ENCODE measurements at places on chromosomes 11 and 22.
A peak's percentile ranks its signal among the peaks of the same experiment; 100 is the strongest.

GRCh38 chr11:87007963-87008362, 29.8 kb upstream of the TMEM135 start:
- no peak for DNase-seq

DNA sequence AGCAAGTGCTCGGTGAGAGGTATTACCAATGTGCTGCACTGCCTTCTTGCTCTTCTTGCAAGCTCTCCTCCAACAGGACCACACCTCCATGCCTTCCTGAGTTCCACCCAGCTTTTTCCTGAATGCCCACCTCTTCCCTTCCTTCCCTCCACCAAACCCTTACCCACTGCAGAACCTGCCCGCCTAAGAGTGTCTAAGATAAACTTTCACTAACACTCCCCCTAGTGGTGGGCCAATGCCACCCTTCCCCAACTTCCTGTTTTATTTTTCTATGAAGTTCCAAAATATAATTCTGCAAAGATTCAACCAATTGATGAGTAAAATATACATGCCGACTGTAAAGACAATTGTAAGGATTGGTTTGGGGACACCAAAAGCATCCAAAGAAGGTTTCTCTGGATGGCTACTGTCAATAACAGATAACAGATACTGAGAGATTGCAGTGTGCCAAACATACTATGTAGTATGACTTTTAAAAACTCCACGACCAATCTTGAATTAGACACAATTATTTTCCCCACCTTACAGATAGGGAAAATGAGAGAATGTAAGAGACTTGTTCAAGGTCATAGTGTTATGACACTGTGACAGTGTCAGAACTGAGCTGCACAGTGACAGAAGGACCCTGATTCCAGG, 38.6 kb upstream of the BMAL1 start:
- peak; percentile 34 for DNase-seq

GRCh38 chr11:34890812-34891211, 25.4 kb downstream of the APIP start:
- no peak for DNase-seq

GRCh38 chr11:7603031-7603781, 70.1 kb downstream of the CYB5R2 start:
- no peak for DNase-seq

DNA sequence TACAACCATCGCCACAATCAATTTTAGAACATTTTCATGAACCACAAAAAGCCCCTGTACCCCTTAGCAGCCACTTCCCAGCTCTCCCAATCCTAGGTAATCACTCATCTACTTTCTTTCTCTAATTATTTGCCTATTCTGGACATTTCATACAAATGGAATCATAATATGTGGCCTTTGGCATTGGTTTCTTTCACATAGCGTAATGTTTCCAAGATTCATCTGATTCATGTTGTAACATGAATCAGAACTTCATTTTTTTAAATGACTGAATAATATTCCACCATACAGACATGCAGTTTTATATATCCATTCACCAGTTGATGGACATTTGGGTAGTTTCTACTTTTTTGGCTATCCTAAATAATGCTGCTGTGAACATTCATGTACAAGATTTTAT, 56.2 kb upstream of the RCN1 start:
- DNase-seq = no peak

DNA sequence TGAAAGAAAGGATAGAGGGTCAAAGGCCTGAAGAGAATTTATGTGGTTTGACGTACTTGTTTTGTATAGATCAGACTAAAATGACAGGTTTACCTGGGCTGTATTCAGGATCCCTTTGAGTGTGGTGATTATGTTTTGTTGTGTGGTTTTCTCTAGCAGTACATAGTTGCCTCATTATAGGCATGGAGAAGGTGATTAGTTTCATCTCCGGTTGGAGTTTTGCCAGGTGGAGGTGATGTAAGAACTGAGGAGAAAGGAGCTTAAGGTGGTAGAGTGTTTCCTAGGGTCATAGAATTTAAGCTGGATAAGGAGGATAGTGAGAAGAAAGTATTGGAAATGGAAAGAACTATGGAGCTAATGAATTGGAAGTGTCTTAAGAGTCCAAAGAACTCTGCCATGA, 229.0 kb downstream of the TMEM135 start:
- no peak for DNase-seq

DNA sequence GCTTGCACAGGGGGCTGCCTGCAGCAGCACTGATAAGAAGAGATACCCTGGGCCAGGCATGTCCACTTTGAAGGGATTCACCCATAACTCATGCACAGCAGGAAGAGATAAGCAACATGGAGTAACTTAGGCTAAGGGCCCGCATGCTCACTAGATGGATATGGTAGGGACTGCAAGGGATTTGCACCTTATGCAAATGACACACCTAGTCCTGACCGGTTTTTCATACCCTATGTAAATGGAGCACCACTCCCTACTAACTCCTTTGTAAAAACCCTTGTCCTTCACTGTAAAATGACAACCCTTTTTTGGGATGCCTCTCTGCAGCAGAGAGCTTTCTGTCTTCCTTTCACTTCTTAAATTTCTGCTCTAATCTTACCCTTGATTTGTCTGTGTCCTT, 658.9 kb upstream of the CCDC179 start:
- DNase-seq = no peak

- DNase-seq = no peak
These were observed 47.8 kb upstream of the OR5P2 start for GRCh38 chr11:7844521-7844920.

Measured in mucosa of gallbladder (tissue), 1 donor.